Subcutaneous adipose tissue (tissue), 4 donors: ENCODE measurements at places on chromosomes 5 and 9. TPM values are rescaled to one million over a fixed set of nuclear protein-coding genes. Genes with fewer than 3 reads are reported as not detected.

The TNFSF8 gene
- total RNA-seq: 7.9 TPM

The FAM13B gene
- total RNA-seq: 25.2 TPM

The TDRD7 gene
- total RNA-seq: 16.5 TPM

The FAM153A gene
- total RNA-seq: 0.51 TPM

The UBLCP1 gene
- 20.3 TPM for total RNA-seq

The SHOC1 gene
- total RNA-seq: not detected

The PARP8 gene
- total RNA-seq: 31.5 TPM

The PTPDC1 gene
- total RNA-seq: 11.9 TPM

The PAEP gene
- total RNA-seq: not detected

The PWWP2A gene
- total RNA-seq: 21.5 TPM

The GGTA1 gene
- 20.9 TPM for total RNA-seq

The TCF7 gene
- total RNA-seq: 6.6 TPM

The BTNL8 gene
- 4.3 TPM for total RNA-seq

The ZNF300 gene
- 4.4 TPM for total RNA-seq

The GLDC gene
- total RNA-seq: not detected

The HTR1A gene
- total RNA-seq: not detected

The SLC31A1 gene
- total RNA-seq: 28.2 TPM

The BAAT gene
- not detected for total RNA-seq

The ABHD17B gene
- total RNA-seq: 25.4 TPM

The GPR151 gene
- not detected for total RNA-seq

The ISL1 gene
- not detected for total RNA-seq

The DNAH5 gene
- total RNA-seq: 1.1 TPM

The NIM1K gene
- 0.17 TPM for total RNA-seq
